Esophagus squamous epithelium (tissue), 5 donors: ENCODE measurements at places on chromosomes 7 and 10.
A peak's percentile ranks its signal among the peaks of the same experiment; 100 is the strongest.

- no peak for DNase-seq
These were observed 167.7 kb upstream of the TCF7L2 start for GRCh38 chr10:112782200-112782907.

GRCh38 chr7:139532636-139533155, 9.2 kb downstream of the CLEC2L start:
- DNase-seq: no peak

- no peak for DNase-seq
These were observed 58.2 kb upstream of the PTPRN2 start for GRCh38 chr7:158645842-158646241.

DNA sequence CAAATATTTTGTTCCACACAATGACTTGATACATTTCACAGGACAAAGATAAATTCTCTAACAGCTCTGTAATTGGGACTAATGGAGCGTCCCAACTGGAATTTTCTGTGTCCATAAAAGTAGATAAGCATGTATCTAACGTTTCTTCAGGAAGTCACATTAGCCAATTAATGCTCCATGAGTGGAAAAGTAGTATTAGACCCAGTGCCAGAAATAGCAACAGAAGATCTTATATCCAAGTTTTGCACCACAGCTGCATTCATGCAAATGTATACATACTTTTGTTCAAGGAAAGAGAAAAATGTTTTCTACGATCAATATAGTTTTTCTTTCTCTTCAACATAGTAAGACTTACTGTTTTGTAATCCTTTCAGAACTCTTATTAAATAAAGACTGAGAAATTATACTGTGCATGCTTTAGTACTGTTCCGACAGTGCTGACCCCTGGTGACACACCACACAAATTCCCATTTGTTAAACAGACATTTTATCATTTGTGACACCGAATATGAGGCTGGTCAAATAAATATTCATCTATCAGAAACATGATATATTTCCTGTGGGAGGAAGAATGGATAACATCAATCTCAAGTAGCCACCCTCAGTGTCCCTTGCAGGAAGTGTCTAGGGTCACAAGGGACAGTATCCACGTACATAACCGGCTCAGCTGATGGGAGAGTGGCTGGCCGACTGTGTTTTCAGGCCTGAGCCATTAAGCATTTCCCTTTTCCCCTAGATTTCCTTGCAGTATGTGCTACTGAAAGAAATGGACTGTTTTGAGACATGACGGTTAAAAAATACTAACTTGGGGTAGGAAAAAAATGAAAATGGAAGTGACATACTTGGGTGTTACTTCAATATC, 102.1 kb upstream of the RSU1 start:
- DNase-seq: no peak

- DNase-seq: peak; percentile 6
These were observed 75.4 kb upstream of the PDSS1 start for GRCh38 chr10:26621889-26622711.

DNA sequence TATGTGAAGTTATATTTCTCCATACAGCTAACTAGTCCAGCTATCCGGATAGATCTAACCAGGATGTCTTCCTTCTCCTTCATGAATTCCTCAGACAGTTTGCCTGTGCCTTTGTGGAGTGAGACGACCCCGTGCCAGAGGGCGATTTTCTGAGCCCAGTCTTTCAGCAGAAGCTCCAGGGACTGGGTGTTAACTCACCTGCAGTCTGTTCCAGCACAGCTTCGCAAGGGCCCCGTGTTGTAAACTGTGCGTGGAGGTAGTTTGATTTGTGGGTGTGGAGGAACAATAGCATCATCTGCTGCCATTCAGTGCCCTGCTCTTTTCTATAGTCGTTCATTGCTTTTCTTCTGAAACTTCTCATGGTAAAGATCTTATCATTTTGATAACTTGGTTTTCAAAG, 103.8 kb downstream of the INPP5A start:
- no peak for DNase-seq

- DNase-seq: no peak
These were observed 63.2 kb downstream of the PRPF18 start for GRCh38 chr10:13649844-13650520.

GRCh38 chr10:112565434-112566053, 118.5 kb downstream of the VTI1A start:
- no peak for DNase-seq

- DNase-seq: no peak
These were observed 84.7 kb downstream of the CREM start for GRCh38 chr10:35211390-35211789.
